Activated naive CD8-positive, alpha-beta T cell treated with anti-CD3 and anti-CD28 coated beads for 36 hours (primary cell): ENCODE measurements at places on chromosomes 6 and 20.

DNA sequence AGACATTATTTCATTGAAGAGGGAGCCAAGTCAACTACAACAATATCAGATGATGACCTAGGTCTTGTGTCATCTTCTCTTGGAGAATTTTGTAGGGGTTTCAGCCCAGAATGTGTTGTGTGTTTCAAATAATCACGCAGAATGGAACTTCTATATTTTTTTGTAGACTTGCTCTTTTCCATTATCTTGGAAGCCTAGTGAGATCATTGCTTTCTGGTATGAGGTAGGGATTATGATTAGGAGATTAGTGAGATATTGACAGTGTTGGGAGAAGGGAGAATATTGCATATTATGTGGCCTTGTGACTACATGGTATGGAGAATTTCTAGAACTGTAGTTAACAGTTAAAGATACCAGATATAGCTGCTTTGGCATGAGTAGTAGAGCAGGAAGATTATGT is 423.6 kb upstream of the PLCB4 start:
- no peak for DNase-seq

GRCh38 chr20:33721391-33722140 is 1.5 kb upstream of the PXMP4 start:
- DNase-seq: no peak

- no peak for DNase-seq
Observed at GRCh38 chr6:110089323-110089722, 90.1 kb downstream of the WASF1 start.

DNA sequence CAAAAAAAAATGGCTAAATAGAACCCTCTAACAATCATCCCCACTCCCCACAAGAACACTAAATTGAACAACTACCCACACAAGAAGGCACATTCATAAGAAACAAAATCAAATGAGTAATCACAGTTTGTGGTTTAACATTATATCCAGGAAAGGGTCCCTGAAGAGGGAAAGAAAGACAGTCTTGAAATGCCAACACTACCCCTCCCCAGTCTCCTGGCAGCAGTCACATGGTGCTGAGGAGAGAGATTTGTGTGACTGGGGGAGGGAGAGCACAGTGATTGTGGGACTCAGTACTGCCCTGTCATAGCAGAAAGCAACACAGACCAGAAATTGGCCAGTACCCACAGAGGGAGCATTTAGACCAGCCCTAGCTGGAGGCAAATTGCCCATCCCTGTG is 443.7 kb upstream of the BTBD3 start:
- DNase-seq: no peak

DNA sequence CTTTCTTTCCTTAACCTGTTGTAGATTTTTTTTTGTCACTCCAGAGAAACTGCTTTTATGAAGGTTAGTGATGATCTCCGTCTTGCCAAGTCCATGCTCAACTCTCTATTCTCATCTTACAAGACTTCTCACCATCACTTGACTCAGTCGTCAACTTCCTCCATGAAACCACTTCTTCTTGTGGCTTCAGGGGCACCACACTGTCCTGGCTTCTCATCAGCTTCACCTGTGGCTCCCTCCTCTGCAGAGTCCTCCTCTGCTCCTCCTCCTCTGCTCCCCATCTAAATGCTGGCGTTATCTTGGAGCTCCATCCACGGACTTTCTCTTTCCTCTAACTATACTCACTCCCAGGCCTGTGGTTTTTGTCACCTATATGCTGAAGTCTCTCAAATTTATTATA is 187.5 kb downstream of the BACH2 start:
- peak; percentile 42 for DNase-seq

DNA sequence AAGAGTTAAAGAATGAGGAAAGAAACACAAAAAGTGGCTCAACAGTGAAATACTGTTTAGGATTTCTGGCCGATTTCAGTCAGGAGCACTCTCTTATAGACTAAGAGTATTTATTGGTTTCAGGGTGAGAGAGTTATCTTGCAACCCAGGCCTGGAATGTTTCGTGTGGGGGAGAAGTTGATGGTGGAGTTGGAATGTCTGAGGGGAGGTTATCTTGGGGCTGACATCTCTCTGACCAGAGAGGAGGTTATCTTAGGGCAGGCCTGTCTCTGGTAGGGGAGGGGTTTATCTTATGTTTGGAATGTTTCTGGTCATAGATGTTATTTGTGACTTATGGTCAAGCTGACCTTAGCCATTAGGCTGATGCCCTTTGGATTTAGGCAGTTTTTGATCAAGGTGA is 80.3 kb downstream of the HTR1B start:
- no peak for DNase-seq

DNA sequence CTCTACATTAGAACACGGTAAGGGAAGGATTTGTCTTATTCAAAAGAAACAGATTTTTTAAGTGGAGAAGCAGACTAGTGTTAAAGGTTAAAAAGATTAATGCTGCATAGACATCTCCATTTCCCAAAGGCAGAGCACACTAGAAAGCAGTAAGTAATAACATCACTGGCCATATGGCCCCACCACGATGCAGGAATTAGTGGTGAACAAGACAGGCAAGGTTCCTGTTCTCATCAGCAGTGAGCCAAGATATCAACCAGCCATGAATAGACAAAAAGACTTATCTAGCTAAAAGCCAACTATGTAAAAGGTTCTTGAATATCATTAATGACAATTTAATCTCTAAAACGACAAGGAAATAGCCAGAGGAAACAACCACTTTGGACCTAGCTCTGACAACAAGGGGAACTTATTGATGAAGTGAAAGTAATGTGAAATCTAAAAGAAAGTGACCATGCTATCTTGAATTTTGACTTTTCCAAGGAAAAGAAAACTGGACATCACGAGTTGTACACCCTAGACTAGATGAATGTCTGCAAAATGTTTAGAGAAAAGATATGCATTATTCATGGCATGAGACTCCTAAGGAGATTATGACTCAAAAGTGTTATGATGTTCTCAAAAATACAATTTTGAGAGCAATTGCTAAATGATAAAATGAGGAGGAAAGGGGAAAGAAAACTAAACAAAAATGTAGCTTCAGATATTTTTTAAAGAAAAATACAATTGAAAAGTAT is 157.9 kb upstream of the STXBP5 start:
- no peak for DNase-seq

DNA sequence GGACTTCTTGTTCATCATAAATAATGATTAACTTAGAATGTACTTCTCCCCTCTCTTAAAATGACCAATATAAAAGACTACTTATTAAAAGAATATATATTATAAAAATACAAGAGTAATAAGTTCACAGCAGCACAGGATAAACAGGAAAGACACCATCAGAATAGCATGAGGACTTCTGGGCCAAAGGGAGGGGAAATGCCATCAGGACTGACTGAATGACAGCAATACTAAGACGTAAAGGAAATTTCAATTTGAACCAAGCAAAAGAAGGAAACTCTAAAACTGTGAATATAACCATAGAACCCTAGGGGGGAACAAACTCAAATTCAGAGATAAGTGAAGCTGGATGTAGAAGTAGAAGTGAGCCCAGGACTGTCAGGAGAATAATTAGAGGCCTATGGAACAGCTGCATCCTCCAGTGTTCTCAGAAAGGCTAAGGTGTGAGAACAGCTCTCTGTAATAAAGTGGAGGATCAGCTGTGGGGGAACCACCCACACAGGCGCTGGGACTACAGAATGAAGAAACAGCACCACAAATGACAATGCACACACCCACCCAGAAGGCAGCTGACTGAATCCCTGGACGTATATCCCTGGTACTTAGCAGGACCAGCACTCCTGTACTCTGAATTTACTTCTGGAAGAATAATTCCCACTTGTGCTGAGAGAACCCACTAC is 37.8 kb downstream of the ZHX3 start:
- no peak for DNase-seq
